ENCODE measurements at places on chromosomes 13 and 19.
A peak's percentile ranks its signal among the peaks of the same experiment; 100 is the strongest.

DNA sequence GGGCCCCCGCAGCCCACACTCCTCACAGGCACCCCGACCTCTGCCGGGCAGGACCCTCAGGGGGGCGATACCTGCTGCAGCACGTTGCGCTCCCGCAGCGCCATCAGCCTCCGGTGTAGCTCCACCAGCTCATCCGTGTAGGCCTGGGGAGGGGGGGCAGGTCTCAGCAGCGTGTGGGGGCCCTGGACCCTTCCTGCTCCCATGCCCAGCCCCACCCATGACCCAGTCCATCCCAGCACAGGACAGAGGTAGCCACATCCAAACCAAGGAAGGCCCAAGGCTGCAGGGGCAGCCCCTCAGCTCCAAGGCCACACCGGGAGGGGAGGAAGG lies 66.5 kb downstream of the MLLT1 start:
- no peak for DNase-seq

DNA sequence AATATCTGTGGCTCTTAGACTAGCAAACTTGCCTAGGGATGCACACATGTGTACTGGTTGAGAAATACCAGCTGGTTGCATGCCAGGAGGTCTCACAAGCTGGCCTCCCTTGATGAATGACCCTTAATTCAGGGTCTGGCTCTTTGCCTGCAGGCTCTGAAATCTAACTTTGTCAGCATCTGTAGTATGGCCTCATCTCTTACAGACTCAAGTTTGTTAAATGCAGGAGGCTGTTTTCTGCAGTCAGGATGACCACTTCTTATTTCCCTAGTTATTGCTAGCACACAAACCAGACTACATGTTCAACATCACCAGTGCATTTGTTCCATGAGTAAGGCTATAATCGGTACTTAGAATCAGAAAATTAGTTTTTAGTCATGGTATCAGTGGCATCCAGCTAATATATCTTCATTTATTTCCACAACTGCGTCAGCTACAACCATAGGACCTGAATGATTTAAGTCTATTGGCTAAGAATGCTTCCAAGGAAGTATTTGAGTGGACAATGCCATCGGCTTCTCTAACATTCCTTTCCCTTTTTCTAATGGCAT lies 23.3 kb upstream of the POSTN start:
- DNase-seq: no peak

GRCh38 chr13:23984546-23984945 lies 87.2 kb upstream of the C1QTNF9B start:
- DNase-seq: no peak

- peak; percentile 11 for DNase-seq
These were observed 593 bp downstream of the ATP8B3 start for GRCh38 chr19:1811472-1811894.

DNA sequence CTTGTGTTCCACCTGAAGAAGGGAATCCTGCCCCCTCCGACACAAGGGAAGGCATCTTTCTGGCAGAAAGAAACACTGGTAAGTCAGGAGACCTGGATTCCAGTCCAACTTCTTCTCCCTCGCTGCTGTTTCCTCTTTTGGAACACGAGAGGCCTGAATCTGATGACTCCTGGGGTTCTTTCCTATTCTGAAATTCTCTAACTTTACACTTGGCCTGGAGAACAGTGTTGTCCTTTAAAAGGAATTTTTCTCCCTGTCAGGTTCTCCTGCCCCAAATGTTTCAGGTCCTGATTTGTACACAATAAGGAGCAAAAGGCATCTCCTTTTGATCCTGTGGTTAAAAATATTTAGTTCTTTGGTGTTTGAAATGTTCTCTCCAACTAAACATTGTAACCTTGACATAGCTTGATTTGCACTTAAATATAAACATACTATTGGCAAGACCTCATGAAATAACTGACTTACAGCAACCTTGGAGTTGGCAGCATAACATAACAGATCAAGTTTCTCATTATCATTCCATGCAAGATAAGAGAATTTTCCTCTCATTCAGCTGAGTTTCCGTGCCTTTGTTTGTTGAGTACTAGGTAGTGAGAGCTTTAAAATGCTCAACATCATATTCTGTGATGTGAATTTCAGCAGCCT lies 244.8 kb downstream of the COG6 start:
- no peak for DNase-seq

- no peak for DNase-seq
These were observed 263.6 kb upstream of the GPC6 start for GRCh38 chr13:92963029-92963428.

GRCh38 chr19:46848389-46848788 lies 2.3 kb downstream of the AP2S1 start:
- DNase-seq: no peak
